ENCODE measurements at places on chromosomes 3 and 15.

DNA sequence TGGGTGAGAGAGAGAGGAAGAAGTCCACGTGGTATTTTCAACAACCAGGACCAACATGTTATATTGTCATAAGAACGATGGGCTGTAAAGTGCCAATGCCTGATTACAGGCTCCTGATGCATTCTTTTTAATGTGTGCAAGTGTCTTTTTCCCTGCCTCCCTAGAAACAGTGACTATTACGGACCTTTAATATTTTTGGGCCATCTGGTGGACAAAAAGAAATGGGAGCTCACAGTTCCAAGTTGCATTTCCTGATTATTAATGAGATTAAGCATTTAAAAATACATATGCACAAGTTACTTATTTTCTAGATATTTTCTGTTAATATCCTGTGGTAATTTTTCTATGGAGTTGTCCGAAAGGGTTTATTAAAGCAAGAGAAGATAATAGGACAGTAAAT is 530.2 kb downstream of the NR2F2 start:
- no peak for DNase-seq

DNA sequence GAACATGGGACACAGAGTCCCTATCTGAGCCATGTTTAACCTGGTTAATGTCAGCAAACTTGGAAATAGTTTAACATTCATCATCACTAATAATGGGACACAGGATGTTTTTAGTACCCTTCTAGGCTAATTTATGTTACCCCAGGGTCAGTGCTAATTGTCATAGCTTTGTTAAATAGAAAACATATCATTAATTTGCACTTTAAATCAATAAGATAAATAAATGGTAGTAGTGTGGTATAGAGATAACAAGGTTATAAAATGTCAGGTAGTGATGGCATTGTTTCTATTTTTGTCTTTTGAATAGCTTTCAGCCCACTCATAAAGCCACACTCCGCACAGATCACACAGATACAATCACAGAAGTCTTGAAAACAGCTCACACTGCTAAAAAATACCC is 534.9 kb downstream of the MECOM start:
- no peak for DNase-seq

DNA sequence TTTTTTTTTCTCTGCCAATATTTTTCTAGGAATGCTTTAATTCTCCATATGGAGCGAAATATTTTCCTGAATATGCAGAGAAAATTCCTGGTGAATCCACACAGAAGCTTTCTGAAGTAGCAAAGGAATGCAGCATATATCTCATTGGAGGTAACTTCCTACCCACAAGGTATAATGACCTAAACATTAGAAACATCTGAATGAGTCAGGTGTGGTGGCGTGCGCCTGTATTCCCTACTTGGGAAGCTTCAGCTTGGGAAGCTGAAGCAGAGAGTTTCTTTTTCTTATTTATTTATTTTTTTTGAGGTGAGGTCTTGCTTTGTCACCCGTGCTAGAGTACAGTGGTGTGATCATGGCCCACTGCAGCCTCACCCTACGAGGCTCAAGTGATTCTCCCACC is 5.2 kb downstream of the NIT2 start:
- no peak for DNase-seq

DNA sequence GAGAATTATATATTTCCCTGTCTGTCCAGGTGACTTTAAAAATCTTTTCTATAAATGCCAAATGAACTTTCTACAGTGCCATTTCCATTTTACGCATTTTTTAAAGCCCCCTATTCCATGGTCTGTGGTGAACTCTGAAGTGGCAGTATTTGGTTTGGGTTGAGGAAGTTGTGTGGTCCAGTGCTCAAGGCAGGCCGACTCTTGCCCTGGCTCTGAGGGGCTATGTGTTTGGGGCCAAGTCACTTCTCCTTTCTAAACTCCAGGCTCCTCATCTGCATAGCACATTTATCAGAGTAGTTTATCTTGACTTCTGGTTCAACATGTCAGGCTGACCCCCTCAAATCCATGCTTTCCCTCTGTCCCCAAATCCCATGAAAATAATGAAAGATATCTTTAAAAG is 14.1 kb downstream of the TTC21A start:
- DNase-seq, result no peak

DNA sequence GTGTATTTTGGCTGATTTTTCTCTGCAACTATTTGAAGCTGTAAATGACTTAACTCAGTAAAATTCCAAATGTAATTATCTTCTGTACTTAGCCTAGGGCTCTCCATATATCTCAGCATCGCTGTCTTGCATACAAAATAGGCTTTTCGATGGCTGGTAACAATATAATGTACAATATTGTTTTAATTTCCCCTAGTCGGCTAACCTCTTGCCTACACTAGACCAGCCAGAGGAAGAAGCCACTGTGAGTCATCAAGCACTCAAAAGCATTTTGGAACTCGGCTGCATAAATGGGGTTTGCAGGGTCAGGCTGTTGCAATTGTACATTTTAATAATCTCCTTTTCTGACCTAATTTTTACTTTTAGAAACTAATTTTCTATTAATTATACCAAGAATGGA is 583.8 kb downstream of the FOXP1 start:
- DNase-seq, result no peak

DNA sequence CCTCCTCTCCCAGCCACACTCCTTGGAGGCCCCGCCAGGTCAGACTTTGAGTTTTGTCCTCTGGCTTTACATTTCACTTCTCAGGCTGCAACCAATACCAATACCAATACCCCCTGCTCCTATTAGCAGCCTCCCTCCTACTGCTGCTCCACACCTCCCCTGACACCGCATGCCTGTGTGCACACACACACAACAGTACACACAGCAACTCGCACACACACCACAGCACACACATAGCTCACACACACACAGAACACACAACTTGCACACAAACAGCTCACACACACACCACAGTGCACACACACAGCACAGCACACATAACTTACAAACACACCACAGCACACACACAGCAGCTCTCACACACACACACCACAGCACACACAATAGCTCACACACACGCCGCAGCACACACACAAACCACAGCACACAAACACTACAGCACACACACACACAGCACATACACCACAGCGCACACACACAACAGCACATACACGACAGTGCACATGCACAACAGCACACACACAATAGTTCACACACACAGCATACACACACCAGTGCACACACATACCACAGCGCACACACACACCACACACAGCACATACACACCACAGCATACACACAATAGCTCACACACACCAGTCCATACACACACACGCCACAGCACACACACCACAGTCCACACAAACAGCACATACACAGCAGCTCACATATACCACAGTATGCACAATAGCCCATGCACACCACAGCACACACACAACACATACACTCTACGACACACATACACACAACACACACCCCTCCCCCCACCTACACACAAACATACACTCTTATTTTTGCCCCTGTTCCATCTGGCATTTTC is 204.7 kb downstream of the UACA start:
- DNase-seq, result no peak

DNA sequence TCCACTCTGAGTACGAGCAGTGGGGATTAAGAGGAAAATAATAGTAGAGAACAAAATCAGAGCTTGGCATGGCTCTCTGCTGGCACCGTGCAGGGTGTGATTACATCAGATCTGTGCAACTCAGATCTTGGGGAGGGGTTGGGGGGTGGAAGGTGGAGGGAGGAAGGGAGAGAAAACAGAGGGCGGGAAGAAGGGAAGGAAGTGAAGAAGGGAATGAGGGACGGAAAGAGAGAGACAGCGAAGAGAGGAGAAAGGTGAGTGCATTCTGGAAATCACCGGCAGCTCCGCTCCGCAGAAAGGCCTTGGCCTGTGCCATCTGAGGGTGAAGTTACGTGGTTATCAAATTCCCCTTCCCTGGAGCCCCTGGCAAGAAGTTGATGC is 31.0 kb upstream of the ADAMTS17 start:
- no peak for DNase-seq

- no peak for DNase-seq
These were observed 166.9 kb upstream of the UMPS start for GRCh38 chr3:124563376-124563775.

- DNase-seq, result no peak
These were observed 108.8 kb upstream of the PTPRG start for GRCh38 chr3:61452535-61453090.

DNA sequence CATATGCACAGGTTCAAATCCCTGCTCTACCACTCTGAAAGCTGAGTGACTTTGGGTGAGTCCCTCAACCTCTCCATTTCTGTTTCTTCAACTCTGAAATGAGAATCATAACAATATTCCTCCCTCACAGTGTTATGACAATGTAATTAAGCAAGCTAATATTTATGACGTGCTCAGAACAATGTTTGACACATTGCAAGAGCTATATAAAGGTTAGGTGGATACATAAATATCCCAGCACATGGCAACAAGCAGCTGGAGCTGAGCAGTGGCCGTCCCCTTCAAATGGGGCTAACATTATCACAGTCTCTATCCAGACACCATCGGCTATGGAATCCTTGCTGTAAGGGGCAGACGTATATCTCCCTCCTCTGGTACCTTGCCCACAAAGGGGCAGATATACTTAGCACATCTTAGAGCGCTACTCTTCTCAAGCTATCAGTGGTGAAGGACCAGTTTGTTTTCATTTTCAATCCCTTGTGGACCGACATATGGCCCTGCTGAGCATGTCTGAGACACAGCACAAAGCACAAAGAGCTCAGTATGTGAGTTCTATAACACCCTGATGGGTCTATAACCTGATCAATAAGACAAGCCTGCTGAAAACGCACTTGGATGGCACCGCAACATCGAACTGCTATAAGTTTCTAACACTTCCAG is 80.9 kb downstream of the PRICKLE2 start:
- DNase-seq, result no peak

GRCh38 chr3:139286825-139287224 is 57.0 kb upstream of the MRPS22 start:
- no peak for DNase-seq

DNA sequence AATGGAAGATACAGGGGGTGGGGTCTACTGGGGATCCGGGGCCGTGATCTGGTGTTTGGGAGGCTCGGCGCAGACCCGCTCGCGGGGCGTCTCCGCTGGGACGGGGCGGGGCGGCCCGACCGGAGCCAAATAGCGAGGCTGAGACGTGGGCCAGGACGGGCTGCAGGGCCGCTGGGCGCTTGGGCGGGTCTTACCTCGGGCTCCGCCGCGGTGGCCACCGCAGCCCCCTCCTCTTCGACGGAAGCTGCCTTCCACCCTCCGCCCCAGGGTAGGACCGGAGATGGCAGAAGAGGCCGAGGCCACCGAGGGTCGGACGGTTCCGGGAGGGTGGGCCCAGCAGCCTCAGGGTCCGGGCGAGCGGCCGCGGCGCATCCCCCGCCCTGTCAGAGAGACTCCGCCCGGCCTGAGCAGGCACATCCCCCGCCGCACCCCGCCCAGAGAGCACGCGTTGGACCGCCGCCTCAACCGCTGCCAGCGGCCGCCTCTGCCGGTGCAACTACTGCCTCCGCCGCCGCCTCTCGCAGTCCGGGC is 399 bp downstream of the MYO9A start:
- peak; percentile 27 for DNase-seq
